Left ventricle myocardium inferior (tissue), 1 donor: ENCODE measurements at places on chromosomes 11 and 22. TPM values are rescaled to one million over a fixed set of nuclear protein-coding genes. Genes with fewer than 3 reads are reported as not detected.

DNA sequence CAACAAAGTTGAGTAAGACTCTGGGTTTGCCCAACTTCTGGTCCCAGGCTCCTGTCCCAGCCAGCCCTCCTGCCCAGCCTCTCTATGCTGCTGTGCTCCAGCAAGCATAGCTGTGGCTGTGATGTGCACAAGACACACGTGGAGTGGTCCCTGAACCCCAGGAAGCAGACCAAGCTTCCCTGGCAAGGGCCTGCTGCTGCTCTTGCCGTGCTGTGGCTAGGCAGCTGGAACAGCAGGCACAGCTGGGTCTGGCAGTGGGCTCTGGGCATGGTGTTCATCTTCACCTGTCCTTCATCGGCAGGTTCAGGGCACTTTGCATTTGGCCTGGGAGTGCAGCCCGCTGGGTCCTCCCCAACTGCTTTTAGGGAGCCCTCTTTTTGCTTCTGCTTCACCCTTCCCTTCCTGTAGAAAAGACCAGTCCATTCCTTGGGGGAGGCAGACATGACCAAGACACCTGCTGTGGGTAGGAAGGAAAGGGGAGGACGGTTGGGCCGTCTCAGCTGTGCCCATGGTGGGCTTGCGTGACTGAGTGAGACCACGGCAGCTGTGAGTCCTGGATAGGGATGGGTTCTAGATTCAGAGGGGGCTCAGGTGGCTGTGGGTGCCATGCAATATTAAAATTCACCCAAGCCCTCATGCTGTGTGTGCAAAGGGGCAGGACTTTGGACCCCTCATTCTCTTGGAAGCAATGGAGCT lies 26.1 kb upstream of the ETS1 start:
- DNase-seq: no peak
- H3K27ac ChIP-seq: no peak overlapping the region
- H3K27me3 ChIP-seq: no peaks in the 10 kb centered on the region
- peaks cover 35% of the 10 kb centered on the region for H3K4me1 ChIP-seq
- H3K4me3 ChIP-seq: no peak overlapping the region
- H3K36me3 ChIP-seq: no peaks in the 10 kb centered on the region

GRCh38 chr22:28949788-28950187 lies 66.4 kb downstream of the ZNRF3 start:
- no peak for DNase-seq
- H3K27ac ChIP-seq: no peak overlapping the region
- H3K4me3 ChIP-seq: no peak overlapping the region
- H3K4me1 ChIP-seq: peaks cover 27% of the 10 kb centered on the region
- H3K36me3 ChIP-seq: peaks cover 7% of the 10 kb centered on the region

- H3K36me3 ChIP-seq: no peaks in the 10 kb centered on the region
- DNase-seq: no peak
- no peak overlapping the region for H3K4me3 ChIP-seq
- no peaks in the 10 kb centered on the region for H3K27me3 ChIP-seq
- H3K27ac ChIP-seq: no peak overlapping the region
Measured at GRCh38 chr11:13874597-13874996, 87.9 kb upstream of the SPON1 start.

- no peak overlapping the region for H3K4me3 ChIP-seq
- H3K27ac ChIP-seq: peak overlapping the region; percentile 33
- H3K27me3 ChIP-seq: peaks cover 15% of the 10 kb centered on the region
- no peaks in the 10 kb centered on the region for H3K36me3 ChIP-seq
- no peaks in the 10 kb centered on the region for H3K4me1 ChIP-seq
- no peak for DNase-seq
Measured at GRCh38 chr11:127443297-127443696, 442.7 kb upstream of the KIRREL3 start.

- no peaks in the 10 kb centered on the region for H3K36me3 ChIP-seq
- peaks cover 5% of the 10 kb centered on the region for H3K27me3 ChIP-seq
- no peak overlapping the region for H3K27ac ChIP-seq
- H3K4me1 ChIP-seq: no peaks in the 10 kb centered on the region
- no peak overlapping the region for H3K4me3 ChIP-seq
Measured at GRCh38 chr11:95016139-95016538, 8.9 kb upstream of the KDM4E start.

DERL3 gene
- 2.0 TPM for total RNA-seq

NTM gene
- 1.0 TPM for total RNA-seq
